T-helper 1 cell treated with Interleukin-12 subunit alpha and Interleukin-12 subunit beta and Interleukin-4 antibody, amounts not matched to agents 30 ng/mL and 1 ng/mL, for 36 hours (primary cell): ENCODE measurements at places on chromosomes 7 and 10. TPM values are rescaled to one million over a fixed set of nuclear protein-coding genes. Genes with fewer than 3 reads are reported as not detected.

The VENTX gene
- not detected in 2 replicates for total RNA-seq

The GBX1 gene
- total RNA-seq = not detected in 2 replicates

The TMEM26 gene
- not detected in 2 replicates for total RNA-seq

The H2AZ2 gene
- 257 and 263 TPM in 2 replicates for total RNA-seq

The SFRP4 gene
- total RNA-seq = not detected in 2 replicates

The WEE2 gene
- total RNA-seq = 0.12 and 0.15 TPM in 2 replicates

The ANKRD22 gene
- 0.42 TPM in 1 of 2 replicates, not detected in the other for total RNA-seq

The GNGT1 gene
- total RNA-seq = not detected in 2 replicates

The ODAD2 gene
- total RNA-seq = not detected in 2 replicates

The KCNIP2 gene
- total RNA-seq = 2.8 and 3.4 TPM in 2 replicates

The OR6B1 gene
- total RNA-seq = not detected in 2 replicates

The CDC14C gene
- not detected in 2 replicates for total RNA-seq

The TMEM229A gene
- total RNA-seq = not detected in 2 replicates

The PDK4 gene
- total RNA-seq = not detected in 2 replicates

The RNF32 gene
- total RNA-seq = 3.7 TPM in 2 replicates

The UTF1 gene
- not detected in 2 replicates for total RNA-seq

The EGFR gene
- not detected in 2 replicates for total RNA-seq

The AGMO gene
- total RNA-seq = not detected in 2 replicates

The ZP3 gene
- total RNA-seq = 5.5 and 6.6 TPM in 2 replicates

The FXYD4 gene
- not detected in 2 replicates for total RNA-seq

The CPA2 gene
- not detected in 2 replicates for total RNA-seq

The MEST gene
- 1.2 and 1.4 TPM in 2 replicates for total RNA-seq

The LAMB4 gene
- not detected in 2 replicates for total RNA-seq

The TRPV5 gene
- total RNA-seq = 0.10 TPM in 1 of 2 replicates, not detected in the other

The PNLIPRP3 gene
- not detected in 2 replicates for total RNA-seq
